Hematopoietic multipotent progenitor cell treated with erythropoietin and hydrocortisone succinate and interleukin-3 and kit ligand, for 6 days (in vitro differentiated cells): ENCODE measurements at places on chromosomes 4 and X.

DNA sequence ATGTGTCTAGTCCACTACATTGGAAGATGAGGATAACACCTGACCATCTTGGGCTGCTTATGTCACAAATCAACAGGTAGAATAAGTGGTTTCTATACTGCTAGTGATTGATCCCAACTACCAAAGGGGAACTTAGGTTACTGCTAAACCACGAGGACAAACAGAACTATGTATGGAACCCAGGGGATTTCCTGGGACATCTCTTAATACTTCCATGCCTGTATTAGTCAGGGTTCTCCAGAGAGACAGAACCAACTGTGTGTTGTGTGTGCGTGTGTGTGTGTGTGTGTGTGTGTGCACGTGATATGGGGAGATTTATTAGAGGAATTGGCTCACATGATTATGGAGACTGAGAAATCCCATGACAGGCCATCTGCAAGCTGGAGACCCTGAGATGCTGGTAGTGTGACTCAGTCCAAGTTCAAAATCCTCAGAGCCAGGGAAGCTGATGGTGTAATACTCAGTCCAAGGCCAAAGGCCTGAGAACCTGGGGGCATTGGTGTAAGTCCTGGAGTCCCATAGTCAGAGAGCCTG lies 16.2 kb upstream of the AFF1 start:
- DNase-seq, result no peak

DNA sequence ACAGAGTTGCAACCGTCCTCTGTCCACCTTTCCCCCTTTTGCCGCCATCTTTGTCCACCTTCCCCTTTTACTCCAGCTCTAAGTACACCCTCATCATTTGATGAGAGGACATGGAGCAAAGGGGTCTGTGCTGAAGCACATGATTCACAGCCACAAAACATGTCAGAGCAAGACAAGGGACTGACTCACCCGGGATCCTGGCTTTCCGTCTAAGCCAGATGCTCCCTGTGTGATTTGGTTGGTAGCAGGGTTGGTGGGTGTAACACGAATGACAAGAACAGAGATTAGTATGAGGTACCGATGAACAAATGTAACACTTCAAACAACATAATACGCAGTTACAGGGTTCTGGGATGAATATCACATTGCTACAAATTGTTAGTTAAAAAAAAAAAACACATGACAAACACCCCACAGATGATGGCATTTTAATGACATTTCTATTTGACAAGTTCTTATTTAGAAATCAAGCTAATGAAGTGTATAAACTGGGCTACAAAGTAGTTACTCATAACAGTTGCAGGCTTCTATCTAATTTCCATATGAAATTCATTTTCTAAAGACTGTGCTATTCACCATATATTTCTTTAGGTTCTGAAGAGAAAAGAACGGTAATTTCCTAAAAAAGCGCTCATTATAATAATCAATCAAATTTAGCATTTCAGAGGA lies 71.4 kb upstream of the ETNPPL start:
- no peak for DNase-seq

GRCh38 chrX:69278031-69278687 lies 112.9 kb upstream of the PJA1 start:
- DNase-seq, result no peak

- DNase-seq, result no peak
Observed at GRCh38 chr4:66736606-66737005, 808.7 kb downstream of the CENPC start.

- no peak for DNase-seq
Observed at GRCh38 chr4:139470997-139471665, 17.2 kb downstream of the RAB33B start.

DNA sequence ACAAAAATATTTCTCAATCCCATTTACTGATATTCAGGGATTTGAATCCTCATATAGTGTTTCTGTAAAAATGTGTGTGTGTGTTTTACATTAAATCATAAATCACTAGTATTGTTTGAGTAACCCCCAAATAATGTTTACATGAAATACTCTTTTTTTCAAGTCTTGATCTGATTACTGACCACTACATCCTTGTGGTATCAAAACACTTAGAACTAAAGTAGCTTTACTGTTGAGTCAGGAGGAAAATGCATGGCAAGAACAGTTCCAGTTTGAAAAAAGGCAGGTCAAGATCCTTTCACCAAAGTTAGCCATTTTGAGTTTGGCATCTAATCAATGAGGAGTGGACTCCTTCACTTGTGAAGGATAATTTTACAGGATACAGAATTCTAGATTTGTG lies 3.6 kb upstream of the WDR19 start:
- DNase-seq, result peak; percentile 8

DNA sequence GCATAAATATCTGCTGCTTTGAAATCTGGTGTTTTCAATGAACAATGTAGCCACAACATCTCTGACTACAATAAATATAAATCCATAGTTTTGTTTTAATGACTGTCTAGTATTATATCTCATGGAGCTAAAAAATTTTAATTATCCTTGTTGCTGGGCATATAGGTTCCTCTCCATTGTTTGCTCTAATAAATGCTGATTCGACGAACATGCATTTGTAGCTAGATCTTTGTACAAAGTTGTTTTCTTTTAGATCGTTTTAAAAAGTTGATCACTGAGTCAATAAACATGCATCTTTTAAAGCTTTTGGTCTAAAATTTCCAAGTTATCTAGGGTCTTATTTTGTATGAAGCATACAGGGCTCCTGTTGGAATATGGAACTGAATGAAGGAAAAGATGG lies 130.5 kb upstream of the GPR101 start:
- DNase-seq, result no peak

DNA sequence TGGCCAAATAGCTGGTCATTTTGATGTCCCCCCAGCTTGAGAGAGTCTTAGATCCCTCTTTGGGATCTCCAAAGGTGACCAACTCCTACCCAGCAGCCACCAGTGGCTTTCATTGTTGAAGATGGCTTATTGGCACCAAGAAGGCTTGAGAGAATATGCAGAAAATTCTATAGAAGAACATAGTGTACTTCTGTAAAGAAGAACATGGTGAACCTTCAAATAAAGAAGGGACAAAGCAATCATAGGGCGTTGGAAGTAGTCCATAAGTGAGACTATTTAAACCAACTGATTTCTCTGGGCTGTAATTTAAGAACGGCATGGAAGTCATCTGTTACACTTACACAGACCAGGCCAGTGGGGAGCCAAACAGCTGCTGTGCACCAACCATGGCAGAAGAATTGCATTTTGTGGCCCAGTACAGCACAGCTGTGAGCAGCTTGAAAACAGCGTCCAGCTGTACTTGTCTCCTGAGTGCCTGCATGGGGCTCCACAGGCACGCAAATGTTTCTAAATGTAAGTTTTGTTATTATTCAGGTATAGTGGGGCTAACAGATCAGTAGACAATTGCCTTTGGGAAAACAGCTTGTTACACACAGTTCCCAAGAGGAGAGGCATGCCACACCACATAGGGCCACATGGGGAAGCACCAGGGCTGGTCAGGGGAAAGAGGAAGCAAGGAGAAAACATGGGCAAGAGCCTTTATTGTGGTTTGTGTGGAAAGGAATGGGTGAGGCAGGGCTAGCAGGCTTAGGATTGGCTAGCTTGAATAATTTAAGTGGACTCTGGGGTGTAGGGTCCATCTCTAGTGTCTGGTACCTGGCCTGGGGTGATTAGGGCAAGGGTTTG lies 125.0 kb downstream of the ARHGAP6 start:
- DNase-seq, result no peak

DNA sequence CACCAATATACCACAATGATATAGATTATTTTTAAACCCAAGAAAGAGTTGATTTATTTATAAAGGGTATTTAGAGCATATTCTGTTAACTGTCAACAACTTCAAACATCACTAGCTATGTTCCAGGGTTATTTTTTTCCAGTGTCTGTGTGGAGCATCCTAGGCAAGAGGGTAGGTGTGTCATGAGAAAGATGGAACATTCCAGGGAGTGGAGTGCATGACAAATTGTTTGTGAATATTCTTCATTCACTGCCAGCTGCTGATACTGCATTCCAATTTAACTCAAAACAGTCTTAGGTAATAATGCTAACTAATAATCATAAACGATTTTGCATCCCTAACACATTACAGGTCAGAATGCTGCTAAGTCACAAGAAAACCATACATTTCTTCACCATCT lies 148.7 kb upstream of the RASGEF1B start:
- no peak for DNase-seq

GRCh38 chr4:86498863-86499166 lies 95.3 kb upstream of the PTPN13 start:
- DNase-seq, result no peak

GRCh38 chrX:82695066-82695465 lies 813.0 kb upstream of the POU3F4 start:
- no peak for DNase-seq
